ENCODE measurements at places on chromosomes 7 and 10.
A peak's percentile ranks its signal among the peaks of the same experiment; 100 is the strongest.

DNA sequence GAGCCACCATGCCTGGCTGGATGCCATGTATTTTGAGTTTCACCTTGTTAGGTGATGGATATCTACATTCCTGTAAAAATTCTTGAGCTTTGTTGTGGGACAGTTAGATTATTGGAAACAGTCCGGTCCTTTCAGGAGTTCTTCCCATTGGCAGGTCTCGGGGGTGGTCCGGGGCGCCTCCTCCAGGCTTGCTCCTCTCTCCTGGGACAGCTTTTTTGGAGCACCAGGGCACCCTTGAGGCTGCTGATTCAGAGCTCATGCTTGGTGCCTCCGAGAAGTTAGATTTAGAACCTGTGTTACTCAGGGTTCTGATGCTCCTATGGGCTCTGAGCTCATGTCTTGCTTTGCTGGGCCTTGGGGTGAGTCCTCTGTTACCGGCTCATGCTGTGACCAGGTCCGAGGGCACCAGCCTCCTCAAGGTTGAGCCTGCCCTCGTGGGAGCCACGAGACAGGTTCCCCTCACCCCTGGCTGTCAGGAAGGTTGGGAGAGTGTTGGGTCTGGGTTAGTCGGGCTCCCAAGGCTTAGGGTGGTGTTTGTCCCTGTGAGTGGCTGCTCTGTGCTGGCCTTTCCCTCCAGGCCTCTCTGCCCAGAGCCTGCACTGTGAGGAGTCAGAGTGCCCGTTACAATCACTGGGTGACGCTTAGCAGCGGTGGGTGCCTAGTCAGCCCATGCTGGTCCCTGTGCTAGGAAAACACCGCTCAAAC, 6.0 kb downstream of the SPRN start:
- no peak for DNase-seq

- no peak for DNase-seq
These were observed 226.2 kb downstream of the ZMYND11 start for GRCh38 chr10:361203-362081.

DNA sequence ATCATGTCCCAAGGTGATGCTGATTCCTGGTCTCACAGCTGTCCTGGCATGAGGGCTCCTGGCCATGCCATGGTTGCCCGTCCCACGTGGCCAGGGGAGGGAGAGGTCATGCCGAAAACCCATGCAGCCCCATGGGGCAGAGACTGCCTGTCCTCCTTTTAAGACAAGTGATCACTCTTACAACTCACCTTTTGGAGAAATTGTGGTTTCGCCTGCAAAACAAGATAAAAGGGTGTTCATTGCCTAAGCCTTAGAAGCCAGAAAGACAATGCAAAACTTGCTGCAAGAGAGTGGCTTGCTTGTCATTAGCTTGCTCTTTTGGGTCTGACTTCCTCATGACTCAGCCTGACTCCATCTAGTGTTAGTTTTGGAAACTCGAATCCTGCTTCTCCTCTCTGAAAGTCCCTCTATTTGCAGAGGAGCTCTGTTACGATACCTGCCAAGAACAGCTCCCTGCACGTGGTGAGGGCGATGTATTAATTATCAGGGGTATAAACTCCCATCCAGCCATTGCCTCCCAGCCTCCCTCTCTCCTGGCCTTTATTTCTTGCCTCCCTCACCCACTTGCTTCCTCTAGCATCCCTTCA, 26.7 kb downstream of the TMEM273 start:
- peak; percentile 65 for DNase-seq

DNA sequence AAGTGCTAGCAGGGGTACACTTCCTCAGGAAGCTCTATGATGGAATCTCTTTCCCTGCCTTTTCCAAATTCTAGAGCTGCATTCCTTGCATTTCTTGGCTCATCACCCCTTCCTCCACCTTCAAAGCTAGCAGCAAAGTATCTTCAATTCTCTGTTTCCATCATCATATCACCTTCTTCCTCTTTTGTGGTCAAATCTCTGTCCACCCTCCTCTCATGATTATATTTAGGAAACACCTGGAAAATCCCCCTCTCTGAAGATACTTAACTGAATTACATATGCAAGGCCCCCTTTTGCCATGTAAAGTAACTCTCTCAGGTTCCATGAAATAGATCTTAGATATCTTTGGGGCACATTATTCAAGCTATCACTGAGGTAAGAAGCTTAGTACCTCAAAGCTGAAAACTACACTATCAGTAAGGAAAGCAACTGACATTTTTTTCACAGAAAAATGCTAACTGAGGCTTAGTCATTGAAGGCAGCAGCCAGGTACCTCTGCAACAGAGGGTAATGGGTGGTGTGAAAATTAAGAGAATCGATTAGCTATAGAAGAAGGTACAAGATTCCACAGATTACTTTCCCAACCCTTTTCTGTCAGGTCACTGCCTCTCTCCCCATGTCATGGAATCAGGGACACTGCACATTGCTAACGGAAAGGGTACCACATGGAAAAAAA, 197.3 kb downstream of the MACC1 start:
- DNase-seq, result no peak

- no peak for DNase-seq
These were observed 198.9 kb downstream of the ETV1 start for GRCh38 chr7:13790611-13791010.
